HepG2 (cell line): ENCODE measurements at places on chromosomes 3 and 15.

DNA sequence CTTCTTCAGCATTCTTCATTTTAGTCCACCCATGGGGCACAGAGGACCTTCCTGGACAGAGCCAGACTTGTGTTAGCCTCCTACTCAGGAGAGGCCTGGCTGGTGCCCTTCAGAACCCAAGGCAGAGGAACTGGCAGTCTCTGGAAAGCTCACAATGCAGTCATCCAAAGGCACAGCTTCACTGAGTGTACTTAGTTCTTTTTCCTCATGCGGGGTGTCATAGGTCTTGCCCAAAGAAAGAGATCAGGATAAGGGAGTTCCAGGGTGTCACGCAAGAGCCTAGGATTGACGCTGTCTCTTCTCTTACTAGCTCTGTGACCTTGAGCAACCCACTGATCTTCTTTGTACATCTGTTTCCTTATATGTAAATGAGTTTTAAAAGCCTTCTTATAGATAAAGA, 58.7 kb downstream of the CD200 start:
- DNase-seq, result no peak

- no peak for DNase-seq
These were observed 159.4 kb upstream of the SNTN start for GRCh38 chr3:63493101-63493500.

- DNase-seq, result no peak
These were observed 376.5 kb upstream of the TPM1 start for GRCh38 chr15:62666046-62666445.

GRCh38 chr3:178289544-178290160, 246.6 kb upstream of the KCNMB2 start:
- DNase-seq, result no peak

- DNase-seq, result no peak
These were observed 335.1 kb upstream of the UMPS start for GRCh38 chr3:124395162-124395561.

- no peak for DNase-seq
These were observed 9.8 kb downstream of the KCNMB2 start for GRCh38 chr3:178546079-178546478.

DNA sequence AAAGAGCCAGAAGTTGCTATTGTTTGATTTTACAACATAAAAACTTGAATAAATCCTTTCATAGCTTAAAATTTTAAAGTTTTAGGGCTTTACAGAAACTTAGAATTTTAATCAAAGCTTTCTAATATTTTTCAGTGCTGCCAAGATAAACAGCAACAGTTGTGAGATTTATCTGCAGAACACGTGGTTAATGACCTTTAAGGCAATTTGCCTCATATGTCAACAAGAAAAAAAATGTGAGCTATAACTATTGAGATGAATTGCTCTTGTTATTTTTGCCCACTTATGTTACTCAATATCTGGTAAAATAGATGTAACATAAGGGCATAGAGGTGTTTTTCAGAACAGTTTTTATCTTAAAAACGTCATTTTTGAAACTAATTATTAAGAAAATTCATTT, 96.7 kb upstream of the NECTIN3 start:
- DNase-seq, result no peak

GRCh38 chr15:57550640-57551039, 41.1 kb upstream of the MYZAP start:
- no peak for DNase-seq

GRCh38 chr3:99674086-99674789, 35.8 kb downstream of the COL8A1 start:
- DNase-seq, result no peak

DNA sequence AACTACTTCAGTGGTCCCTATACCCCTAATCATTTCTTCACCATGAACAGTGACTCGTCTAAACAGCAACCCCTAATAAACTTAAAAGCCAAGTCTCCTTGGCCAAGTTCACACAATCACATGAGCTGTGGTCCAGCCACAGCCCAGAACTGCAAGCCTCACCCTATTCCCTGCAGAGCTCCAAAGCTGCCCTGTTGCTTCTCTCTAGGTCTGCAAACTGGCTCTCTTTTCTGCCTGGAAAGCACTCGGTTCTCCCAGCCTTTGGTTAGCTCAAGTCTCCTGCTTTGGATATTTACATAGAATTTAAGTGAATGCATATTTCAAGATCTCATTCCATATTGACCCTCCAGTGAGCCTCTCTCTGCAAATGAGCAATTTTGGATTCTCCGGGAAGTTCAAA, 107.0 kb downstream of the TOP2B start:
- no peak for DNase-seq

DNA sequence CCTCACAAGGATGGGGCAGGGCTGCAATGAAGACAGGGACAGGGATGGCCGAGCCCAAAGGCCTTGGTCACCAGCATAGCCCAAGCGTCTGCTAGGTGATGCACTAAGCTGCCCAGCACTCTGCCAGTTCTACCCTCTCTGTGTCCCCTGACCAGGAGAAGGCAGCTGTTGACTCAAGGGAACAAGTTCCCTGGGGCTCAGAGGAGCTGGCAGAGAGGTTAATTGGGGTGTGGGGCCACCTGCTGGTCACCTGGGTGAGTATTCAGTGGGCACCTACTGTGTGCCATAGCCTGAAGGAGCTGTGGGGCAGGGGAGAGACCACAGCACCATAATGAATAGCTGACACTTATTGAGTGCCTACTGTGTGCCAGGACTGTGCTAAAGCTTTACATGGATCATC, 22.0 kb upstream of the DOCK3 start:
- DNase-seq, result peak; percentile 43

- DNase-seq, result no peak
These were observed 60.5 kb upstream of the LRIG1 start for GRCh38 chr3:66561367-66561766.

GRCh38 chr3:37465174-37465573, 290.8 kb upstream of the LRRFIP2 start:
- no peak for DNase-seq

DNA sequence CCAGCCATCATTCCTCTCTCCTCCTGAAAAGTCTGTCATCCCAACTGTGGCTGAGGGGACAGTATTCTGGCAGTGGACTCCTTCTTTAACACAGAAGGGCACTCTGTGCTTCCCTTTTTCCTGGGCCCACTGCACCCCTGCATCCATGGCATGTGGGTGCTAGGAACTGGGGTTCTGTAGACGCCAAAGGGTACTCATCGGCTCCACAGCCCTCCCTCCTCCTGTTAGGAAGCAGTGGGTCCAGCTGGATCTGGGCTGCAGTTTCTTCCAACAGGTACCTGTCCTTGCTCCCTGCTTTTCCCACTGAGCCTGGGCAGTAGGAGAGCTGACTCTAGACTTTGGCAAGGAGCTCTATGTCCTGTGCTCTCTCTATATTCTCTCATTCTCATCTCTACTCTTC, 6.4 kb upstream of the MANF start:
- DNase-seq, result no peak

GRCh38 chr15:31469786-31470525, 143.3 kb downstream of the KLF13 start:
- DNase-seq, result no peak

- no peak for DNase-seq
These were observed 12.5 kb downstream of the MAPK6 start for GRCh38 chr15:52031556-52031955.

- DNase-seq, result no peak
These were observed 57.6 kb downstream of the PDCD6IP start for GRCh38 chr3:33855884-33856546.

GRCh38 chr15:48798319-48798718, 12.6 kb downstream of the CEP152 start:
- no peak for DNase-seq

- DNase-seq, result no peak
These were observed 2.0 kb downstream of the MECOM start for GRCh38 chr3:169661361-169662131.

- peak; percentile 44 for DNase-seq
These were observed 4.8 kb downstream of the RARRES1 start for GRCh38 chr3:158727206-158728060.

- DNase-seq, result no peak
These were observed 25.4 kb upstream of the TSEN2 start for GRCh38 chr3:12458901-12459300.

DNA sequence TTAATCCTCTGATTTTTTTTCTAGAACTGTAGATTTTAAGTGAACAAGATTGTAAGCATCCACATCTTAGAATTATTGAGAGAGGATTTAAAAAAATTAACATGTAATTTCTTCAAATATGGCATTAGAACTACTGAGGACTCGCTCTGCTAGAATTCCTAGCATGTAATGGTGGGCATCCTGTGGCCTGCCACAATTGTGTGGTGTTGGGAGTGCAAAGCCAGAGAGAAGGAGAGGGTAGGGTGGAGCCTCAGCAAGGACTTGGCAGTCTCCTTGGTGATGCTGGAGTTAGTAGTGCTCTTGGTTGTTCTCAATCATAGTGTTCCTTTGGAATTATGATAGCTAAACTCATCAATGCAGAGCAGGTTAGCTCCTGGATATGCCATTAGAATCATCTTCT, 443.9 kb upstream of the TBL1XR1 start:
- DNase-seq, result no peak

DNA sequence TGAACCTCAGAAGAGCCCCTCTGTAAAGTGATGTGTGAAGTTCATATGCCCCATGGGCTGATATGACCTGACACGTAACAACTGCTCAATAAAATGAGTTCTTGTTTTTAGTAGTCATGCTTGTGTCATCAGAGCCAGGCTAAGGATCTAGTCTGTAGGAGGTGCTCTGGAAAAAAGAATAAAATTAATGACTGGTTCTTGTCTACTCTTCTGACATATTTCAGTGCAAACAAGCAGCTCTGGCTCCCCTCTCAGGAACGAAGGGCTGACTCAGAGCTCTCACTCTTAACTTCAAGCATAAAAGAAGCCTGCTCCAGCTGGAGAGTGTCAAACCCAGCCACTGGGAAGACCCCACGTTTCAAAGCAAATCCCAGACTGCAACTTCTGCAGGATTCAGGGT, 77.0 kb downstream of the LRIG1 start:
- no peak for DNase-seq

DNA sequence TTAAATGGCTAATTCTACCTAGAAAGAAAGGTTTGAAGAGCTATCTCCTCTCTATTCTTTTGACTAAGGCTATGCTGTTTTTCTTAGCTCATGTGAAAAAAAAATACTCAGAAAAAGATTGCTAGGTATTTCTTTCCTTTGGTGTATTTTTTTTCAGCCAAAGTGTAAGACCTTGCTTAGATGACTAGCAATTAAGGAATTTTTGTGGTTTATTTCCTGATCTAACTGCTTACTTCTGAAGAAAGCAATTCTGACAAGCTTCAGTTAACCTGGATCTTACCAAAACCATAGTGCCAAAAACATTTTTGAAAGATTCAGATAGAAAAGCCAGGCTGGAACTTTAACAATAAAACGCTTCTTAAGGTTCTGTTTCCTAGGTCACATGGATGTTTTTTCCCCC, 315.6 kb downstream of the SOX2 start:
- DNase-seq, result no peak

DNA sequence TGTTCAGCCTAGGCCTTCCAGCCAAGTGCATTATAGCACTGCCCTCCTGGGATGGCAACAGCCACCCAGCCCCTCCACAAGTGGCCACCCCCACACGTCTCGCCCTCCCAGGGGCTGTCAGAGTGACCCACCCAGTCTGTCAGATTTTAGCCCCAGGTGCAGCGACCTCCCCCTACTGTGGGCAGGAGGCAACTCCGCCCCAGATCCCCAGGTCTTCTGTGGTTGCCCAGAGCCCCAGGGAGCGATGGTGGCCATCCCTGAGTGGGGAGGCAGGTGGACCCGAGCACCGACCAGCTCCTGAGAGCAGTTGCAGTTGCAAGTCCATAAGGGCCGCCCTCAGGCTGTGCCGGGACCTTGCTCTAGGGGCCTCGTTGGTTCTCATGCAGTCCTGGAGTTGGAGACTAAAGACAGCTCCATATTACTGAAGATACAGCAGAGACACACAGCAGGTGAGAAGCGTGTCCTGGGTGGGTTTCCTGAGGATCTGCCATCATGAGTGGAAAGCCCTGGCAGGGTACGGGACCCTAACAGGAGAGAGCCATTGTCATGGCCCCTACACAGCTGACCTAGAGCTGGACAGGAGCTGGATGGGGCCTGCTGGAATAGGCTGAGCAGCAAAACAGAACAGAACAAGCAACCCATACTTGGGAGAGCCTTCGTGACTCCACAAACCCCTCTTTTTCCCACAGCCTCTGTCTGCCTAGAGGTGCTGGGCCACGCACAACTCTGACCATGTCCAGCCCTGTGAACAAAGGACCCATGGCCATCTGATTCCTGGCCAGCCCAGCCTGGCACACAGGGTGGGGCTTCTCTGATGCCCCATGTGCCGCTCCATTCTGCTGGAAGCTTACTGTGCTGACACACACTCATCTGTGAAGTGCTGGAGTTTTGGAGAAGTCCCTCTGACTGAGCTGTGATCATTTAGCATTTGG, 110.3 kb upstream of the ALDH1A3 start:
- no peak for DNase-seq

DNA sequence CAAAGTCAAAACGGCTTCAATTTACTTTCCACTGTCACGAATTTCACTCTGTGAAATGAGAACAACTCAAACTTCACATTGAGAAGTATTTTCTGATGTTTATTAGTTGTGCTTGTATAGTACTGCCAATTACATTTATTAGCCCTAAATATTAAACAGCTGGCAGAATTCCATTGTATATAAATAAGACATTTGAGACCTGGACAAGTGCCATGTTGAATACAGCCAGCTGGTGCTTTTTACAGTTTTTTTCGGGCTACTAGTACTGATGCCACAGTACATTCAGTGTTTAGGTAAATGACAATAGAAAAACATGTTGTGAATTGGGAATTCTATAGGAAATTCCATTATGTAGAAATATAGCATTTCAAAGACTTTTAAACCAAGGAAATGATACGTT, 79.0 kb downstream of the EPHA3 start:
- DNase-seq, result no peak

DNA sequence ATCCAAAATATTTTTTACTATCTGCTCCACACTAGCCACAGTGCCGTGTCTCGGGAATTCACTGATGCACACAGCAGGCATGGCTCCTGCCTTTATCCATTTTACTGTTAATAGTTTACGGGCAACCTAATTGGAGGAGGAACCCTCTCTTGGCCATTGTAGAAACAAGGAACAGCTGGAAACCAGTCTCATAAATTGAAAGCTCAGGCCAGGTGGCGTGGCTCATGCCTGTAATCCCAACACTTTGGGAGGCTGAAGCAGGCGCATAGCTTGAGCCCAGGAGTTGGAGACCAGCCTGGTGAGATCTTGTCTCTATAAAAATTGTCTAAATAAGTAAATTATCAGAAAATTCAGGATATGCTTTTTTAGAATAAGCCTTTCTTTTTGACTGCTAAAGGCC, 39.0 kb downstream of the IL5RA start:
- DNase-seq, result no peak

DNA sequence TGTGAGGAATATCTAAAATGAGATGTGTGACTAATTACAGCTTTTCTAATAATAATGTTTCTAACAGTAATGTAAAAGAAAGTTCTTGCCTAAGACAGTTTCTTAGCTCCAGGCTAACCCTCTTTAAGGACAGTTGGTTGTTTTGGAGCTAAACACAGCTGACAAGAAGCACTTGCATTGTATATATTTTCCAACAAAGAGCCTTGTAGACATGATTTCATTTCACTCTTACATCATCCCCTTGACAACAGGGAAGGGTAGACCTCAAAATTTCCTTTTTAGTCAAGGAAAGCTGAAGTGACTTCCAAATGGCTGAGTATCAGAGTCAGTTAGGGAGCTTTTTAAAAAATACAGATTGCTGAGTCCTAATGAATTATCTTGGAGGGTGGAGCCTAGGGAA, 4.1 kb downstream of the ARID3B start:
- DNase-seq, result no peak
